NCI-H2029 treated with DMSO at 0.1 percent for 48 hours (cell line): ENCODE measurements at places on chromosomes 1 and 21.

DNA sequence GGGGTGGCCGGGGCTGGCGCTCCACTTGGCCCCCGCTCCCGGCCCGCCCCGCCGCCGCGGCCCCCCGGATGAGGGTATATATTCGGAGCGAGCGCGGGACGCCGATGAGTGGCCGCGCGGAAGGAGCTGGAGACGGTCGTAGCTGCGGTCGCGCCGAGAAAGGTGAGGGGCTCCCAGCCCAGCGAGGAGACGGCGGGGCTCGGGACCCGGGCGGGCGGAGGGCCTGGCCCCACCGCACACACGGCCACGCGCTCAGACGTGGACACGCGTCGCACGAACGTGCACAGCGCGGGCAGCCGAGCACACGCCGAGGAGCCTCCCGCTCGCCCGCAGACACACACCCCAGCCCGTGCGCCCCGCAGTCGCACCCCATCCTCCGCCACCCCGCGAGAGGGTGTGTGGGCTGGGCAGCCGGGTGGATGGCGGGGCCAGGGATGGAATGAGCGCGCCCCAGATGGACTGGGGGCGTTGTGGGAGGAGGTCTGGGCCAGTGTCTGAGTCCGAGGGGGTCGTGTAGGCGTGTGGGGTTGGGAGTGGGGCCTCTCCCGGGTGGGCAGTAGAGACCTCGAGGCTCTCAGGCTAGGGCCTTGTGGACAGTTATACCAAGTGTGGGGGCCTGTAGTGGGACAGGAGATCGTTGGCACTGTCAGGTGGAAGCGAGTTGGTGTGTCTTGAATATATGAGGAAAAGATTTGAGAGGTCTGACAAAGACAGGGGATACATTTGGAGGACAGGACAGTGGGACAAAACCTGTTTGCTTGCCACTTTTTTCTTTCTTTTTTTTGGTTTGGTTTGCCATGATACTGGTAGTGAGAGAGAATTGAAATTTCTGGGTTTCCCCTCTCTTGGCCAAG is at the start of gene UAP1:
UAP1 (plus strand) TSS at position 107 of the 854 bp plus-strand sequence. CDS start 4,347 bp downstream, outside the sequence.
- no peak for DNase-seq

GRCh38 chr1:211895126-211895759 is 64.7 kb upstream of the LPGAT1 start:
- no peak for DNase-seq

DNA sequence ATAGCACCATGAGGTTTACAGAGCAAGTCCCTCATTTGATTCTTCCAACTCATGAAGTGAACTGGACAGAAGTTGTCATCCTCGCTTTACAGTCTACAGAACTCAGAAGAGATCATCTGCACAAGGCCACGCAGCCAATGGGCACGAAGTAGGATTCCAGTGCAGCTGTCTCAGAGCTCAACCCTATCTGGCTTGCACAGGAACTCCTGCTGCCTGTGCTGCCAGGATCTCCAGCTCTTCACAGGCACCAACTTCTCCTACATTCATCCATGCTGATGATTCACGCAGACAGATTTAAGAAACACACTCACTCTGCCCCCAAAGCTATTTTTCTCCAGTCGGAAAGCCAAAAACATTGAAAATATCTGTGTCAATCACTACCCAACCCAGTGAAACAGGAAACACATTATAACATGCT is 157.0 kb downstream of the RERE start:
- DNase-seq: no peak

DNA sequence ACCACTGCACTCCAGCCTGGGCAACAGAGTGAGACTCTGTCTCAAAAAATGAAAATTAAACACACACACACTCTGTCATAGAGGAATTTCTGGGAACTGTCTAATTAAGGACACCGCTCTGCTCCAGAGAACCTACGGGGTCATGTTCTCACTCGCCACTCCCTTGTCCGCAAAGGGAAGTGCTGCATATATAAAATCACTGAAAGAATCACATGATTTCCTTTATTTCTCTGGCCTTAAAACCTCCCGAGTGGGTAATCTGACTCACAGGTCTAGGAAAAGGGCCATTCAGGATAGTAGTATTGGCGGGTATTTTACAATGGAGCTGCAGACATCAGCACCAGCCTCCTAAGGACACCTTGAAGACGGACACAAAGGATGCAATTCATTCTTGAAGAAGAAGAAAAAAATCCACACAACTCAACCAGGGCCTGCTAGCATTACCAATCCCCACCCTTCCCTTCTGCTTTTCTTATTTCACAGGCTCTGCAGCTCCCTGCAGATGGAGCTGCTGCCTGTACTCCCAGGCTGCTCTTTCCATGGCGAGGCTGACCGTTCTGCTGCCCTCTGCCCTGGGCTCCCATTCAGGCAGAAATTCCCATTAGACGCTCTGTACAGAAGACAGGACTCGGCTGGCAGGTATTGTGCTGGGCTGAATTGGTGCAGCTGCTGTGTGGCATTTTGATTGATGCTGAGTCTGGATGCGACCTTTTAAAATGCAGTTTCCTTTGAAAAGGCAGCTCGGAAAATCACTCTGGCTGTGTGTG is 53.3 kb upstream of the FAM89A start:
- no peak for DNase-seq

DNA sequence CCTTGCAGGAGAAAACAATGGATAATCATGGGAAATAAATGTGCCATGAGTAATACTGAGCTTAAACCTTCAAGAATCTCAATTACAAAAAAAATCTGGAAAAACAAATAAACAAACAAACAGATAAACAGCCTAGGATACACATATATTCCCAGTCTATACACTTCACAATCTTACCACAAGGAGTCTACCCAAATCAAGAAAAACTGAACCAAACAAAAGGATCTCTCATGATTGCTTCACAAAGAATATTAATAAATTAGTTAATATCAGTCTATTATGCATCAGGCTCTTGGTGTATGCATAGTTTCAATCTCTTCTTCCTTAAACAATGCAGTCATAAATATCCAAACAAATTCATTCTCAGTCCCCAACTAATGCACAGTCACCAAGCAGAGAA is 3.2 kb upstream of the ESRRG start:
- no peak for DNase-seq

GRCh38 chr21:22795644-22796043 is 1797.4 kb downstream of the NCAM2 start:
- no peak for DNase-seq

DNA sequence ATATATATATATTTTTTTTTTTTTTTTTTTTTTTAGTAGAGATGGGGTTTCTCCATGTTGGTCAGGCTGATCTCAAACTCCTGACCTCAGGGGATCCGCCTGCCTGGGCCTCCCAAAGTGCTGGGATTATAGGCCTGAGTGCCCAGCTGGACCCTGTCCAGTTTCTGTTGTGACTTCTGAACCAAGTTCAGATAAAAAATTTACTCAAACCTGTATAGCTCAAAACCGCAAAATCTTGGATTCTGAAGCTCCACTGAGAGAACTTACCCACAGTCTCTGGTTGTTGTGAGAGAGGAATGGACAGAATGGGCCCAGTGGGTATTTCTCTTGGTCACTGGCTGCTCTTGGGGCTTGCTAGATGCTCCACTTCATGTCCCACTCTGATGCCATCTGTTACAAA is 76.4 kb downstream of the HS2ST1 start:
- DNase-seq: no peak
